ENCODE measurements at places on chromosomes 11 and 22. TPM values are rescaled to one million over a fixed set of nuclear protein-coding genes. Genes with fewer than 3 reads are reported as not detected.

NRXN2 gene
- 1.6 TPM for polyA plus RNA-seq

SERPIND1 gene
- polyA plus RNA-seq = 0.11 TPM

PRSS23 gene
- 22.4 TPM for polyA plus RNA-seq

RNF169 gene
- 5.5 TPM for polyA plus RNA-seq

AHNAK gene
- polyA plus RNA-seq = 35.8 TPM

TLCD5 gene
- 2.1 TPM for polyA plus RNA-seq

IL18 gene
- 22.4 TPM for polyA plus RNA-seq

TRMU gene
- 28.7 TPM for polyA plus RNA-seq

SLC37A2 gene
- polyA plus RNA-seq = 3.0 TPM

OR56A1 gene
- 0.05 TPM for polyA plus RNA-seq

PARVA gene
- 7.8 TPM for polyA plus RNA-seq

TEX12 gene
- 0.37 TPM for polyA plus RNA-seq

NCAPD3 gene
- 7.2 TPM for polyA plus RNA-seq

OR52B4 gene
- 0.02 TPM for polyA plus RNA-seq

MMP13 gene
- 0.75 TPM for polyA plus RNA-seq

PGR gene
- 0.07 TPM for polyA plus RNA-seq

OR2AG2 gene
- polyA plus RNA-seq = 0.05 TPM

C1QTNF5 gene
- polyA plus RNA-seq = 8.6 TPM

MS4A3 gene
- polyA plus RNA-seq = 2.2 TPM

LZTR1 gene
- 49.2 TPM for polyA plus RNA-seq

RFPL2 gene
- polyA plus RNA-seq = 0.23 TPM

CRYBB3 gene
- polyA plus RNA-seq = 1.2 TPM

KRTAP5-1 gene
- not detected for polyA plus RNA-seq

CHRDL2 gene
- polyA plus RNA-seq = 0.30 TPM

FOLR2 gene
- polyA plus RNA-seq = 32.7 TPM

APOL3 gene
- polyA plus RNA-seq = 42.6 TPM

AIFM3 gene
- polyA plus RNA-seq = 3.3 TPM

PRODH gene
- 2.9 TPM for polyA plus RNA-seq

LUZP2 gene
- 0.16 TPM for polyA plus RNA-seq

SPDYC gene
- 0.11 TPM for polyA plus RNA-seq
